ENCODE measurements at places on chromosomes 6 and 20.

- DNase-seq = no peak
Observed at GRCh38 chr6:117477988-117478852, 4.3 kb upstream of the DCBLD1 start.

GRCh38 chr20:55211481-55211880 is 736.1 kb downstream of the DOK5 start:
- DNase-seq = no peak

DNA sequence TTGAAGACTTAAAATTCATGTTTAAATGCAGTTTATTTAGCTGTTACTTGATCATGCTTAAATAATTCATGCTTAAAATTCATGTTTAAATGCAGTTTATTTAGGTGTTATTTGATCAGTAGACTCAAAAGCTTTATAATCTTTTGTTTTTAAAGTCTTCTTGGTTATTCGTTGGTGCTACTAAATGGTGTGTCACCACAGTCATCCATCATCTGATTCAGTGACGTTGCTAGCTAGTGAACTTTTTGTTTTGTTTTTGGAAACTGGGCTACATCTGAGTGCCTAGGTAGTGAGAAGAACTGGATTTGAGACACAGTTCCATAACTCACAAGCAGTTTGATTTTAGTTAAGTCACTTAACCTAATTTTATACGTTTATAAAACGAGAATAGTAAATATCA is 20.9 kb downstream of the SCAF8 start:
- DNase-seq = no peak

DNA sequence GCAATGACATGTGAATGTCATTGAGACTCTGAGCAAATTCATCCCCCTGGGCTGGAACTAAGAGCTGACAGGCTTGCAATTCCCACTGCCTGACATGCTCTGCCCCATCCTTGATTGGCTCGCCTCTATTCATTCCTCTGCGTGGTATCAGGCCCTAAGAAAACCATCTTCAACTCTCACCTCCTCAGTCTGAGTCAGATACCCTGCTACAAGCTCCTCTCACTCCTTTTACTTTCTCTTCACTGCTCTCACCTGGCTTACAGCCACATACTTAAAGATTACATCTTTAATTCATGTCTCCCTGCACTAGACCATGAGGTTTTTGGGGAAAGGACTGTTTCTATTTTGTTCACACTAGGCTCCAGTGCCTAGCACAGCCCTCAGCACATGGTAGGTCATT is 131.6 kb downstream of the KIF6 start:
- no peak for DNase-seq

GRCh38 chr6:31728767-31729514 is at the start of gene DDAH2:
Gene DDAH2, minus strand, starts transcription at chr6:31729299. Its CDS starts 138 bp downstream, at chr6:31729161.
- no peak for DNase-seq

DNA sequence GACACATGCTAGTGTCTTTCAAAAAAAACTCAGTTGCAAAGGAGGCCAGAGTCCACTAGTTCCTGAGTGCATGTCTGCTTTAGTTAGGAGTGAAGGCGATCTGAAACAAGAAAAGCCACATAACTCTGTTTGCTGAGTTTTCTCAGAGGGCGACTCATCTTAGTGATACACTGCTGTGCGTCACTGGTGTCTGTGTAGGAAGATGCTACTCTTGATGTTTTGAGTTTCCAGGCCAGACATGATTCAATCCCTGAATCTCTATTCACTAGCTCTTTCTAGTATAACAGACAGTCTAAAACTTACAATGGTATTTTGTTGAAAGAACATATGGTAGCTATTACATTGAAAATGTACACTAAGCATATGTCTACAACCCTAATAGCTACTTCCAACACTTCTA is 60.9 kb downstream of the GFRAL start:
- DNase-seq = no peak

DNA sequence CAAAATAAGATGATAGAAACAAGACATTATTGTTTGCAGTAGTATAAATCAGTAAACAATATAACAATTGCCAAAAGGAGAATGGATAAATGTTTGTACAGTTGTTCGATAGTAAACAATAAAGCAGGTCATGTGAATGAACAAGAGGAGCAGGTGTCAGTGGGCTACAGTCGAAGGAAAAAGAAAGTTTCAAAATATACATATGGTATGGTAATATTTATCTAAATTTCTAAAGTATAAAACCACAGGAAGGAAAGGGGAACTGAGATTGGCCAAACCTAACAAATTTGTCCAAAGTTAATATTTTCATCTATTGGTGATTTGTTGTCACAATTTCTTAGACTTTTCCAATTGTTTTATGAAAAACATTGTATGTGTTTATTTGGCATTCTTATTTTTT is 110.9 kb downstream of the SH3BGRL2 start:
- no peak for DNase-seq

GRCh38 chr6:136846046-136846445 is 23.7 kb downstream of the PEX7 start:
- DNase-seq = no peak

DNA sequence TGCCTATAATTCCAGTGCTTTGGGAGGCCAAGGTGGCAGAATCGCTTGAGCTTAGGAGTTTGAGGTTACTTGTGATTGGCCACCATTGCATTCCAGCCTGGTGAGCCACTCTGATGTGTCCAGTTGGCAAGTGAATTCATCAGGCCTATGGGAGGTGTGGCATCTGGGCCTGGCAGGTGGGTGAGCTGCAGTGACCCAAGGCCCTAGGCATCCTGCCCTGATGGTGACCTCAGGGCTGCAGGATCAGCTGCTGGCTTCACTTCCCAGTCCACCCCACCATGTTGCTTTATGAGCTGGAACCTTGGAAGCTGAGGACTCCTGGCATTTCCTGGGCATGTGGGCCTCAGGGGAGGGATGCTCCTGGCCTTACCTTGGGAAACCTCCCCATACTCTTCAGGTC is 20.5 kb downstream of the RSPH9 start:
- DNase-seq = no peak

DNA sequence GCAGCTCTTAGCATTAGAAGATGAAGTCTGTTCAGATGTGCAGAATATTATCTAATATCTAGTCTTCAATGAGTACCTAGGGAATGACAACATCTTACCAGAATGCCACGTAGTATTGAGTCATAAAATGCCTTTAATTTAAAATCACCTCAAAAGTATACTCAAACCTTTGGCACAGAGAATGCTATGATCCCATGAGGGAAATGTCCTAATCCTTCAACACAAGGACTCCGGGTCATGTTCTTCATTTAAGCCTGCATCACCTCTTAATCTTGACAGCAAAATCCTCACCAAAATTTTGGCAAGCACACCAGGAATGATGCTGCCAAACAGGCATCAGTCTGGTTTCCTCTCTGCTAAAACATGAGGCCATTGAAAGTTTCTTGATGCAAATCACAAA is 23.6 kb upstream of the MARCKS start:
- no peak for DNase-seq

DNA sequence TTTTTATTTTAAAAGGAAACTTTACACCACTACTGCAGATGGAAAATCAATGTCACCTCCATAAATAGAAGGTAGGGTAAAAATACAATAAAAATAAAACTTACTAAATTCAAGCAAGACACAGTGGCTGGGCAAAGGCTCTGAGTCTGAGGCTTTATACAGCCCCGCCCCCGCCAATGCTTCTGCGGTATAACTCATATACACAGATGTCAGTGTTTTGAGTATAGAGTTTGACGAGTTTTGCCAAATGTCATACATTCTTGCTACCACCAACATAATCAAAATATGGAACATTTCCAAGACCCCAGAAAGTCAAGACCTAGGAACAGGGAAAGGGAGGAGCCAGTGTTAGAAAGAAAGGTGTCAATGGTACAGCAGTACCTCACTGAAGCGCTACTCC is 12.8 kb downstream of the NFATC2 start:
- DNase-seq = no peak

DNA sequence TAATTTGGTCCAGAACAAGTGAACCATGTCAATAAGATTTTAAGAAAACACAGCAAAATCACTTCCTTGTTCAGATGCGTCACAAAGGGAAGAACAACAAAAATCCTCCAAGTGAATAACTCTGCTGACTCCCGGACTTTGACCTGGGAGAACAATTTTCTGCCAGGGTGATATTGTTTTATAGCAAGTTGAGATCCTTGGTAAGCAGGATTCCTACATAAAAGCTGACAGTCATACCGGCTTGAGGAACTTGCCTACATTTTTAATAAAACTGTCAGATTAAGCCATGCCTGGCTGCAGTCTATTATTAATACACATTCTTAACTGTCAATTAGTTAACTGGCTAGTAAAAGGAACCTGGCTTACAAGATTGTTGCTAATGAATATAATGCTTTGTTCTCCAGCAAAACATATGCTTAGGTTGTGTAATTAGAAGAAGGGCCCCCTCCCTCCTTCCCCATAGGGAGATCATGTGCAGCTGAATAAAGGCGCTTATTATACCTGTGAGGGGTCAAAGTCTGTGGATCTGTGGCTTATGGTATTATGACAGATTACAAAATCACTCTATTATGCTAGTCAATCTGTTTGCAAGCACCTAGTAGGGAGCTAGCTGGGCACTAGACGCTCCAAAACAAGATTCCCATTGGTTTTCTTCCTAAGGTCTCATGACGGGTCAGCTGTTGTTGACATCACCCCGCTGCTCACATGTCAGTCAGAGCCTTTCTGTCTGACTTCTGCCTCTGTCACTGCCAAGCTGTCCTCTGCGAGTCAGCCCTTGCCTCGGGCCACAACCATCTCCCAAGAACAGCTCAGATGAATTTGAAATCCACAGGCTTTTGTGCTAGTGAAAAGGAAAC is 44.6 kb upstream of the SEC63 start:
- DNase-seq = no peak

GRCh38 chr6:160217863-160218262 is 40.8 kb downstream of the SLC22A2 start:
- no peak for DNase-seq

DNA sequence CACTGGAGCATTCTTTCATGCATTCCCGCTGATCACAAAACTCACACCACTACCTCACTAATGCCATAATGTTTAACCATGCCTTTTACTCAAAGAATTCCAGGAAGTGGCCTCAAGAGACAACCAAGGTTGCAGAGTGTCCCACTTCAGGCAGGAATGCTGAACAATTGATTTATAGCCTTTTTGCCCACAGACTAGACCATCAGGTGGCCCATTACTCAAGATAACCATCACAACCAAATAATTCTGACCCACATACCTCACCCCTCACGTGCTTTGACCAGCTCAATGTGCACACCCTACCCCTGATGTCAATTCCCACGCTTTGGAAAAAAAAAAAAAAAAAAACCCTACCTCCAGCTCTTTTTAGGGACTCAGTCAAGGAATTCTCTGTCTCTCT is 220.6 kb upstream of the UFL1 start:
- DNase-seq = no peak

- DNase-seq = no peak
Observed at GRCh38 chr20:47749339-47749738, 35.9 kb downstream of the SULF2 start.

GRCh38 chr6:79335133-79335674 is 100.7 kb upstream of the HMGN3 start:
- DNase-seq = no peak

- DNase-seq = no peak
Observed at GRCh38 chr6:5567890-5568289, 306.6 kb downstream of the FARS2 start.

DNA sequence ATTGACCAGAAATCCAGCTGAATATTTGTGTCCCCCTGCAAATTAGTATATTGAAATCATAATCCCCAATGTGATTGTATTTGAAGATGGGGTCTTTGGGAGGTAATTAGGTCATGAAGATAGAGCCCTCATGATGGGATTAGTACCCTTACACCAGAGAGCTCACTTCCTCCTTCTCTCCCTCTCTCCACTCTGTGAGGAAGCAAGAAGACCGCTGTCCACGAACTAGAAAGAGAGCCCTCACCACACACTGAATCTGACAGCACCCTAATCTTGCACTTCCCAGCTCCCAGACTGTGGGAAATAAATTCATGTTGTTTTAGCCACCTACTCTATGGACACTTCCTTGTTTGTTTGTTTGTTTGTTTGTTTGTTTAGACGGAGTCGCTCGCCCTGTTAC is 11.9 kb upstream of the PLAGL1 start:
- no peak for DNase-seq

DNA sequence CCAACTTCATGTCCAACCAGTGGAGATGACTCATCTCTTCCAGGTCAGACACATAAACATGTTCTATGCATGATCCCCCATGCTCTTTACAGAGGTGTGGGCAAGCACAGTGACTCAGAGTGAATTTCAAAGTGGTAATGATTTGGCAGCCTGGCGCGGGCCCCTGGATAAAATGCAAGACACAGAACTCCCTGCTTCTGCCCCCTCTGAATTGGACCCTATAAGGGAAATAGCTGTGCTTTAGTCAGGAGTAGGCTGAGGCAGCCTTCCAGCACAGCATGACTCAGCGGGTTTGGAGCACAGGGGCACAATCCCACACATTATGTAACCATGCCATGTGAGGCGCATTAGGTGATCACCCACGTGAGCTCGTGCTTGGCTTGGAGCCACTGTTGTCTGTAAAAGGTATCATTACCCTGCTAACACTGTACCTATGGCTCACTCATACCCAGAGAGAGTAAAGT is 127.4 kb downstream of the C6orf118 start:
- DNase-seq = no peak

DNA sequence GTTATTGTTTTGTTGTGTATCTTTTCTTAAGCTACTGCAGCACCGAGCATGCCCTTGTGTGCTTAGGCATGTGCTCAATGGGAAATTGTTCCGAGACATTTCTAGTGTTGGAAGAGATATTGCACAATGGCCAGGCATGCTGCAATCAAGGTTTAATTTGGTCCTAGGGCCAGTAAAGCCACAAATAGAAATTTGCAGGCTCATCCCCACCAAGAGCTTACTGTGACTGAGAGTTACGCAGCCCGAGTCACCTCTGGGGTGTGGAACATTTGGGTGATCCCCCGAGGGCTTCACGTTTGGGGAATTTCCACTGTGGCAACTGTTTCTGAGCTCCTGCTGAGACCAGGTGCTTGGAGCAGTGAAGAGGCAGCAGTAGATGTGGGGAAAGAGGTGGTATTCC is 65.8 kb downstream of the ADTRP start:
- no peak for DNase-seq

GRCh38 chr6:19999319-20000191 is 162.4 kb downstream of the ID4 start:
- DNase-seq = no peak

DNA sequence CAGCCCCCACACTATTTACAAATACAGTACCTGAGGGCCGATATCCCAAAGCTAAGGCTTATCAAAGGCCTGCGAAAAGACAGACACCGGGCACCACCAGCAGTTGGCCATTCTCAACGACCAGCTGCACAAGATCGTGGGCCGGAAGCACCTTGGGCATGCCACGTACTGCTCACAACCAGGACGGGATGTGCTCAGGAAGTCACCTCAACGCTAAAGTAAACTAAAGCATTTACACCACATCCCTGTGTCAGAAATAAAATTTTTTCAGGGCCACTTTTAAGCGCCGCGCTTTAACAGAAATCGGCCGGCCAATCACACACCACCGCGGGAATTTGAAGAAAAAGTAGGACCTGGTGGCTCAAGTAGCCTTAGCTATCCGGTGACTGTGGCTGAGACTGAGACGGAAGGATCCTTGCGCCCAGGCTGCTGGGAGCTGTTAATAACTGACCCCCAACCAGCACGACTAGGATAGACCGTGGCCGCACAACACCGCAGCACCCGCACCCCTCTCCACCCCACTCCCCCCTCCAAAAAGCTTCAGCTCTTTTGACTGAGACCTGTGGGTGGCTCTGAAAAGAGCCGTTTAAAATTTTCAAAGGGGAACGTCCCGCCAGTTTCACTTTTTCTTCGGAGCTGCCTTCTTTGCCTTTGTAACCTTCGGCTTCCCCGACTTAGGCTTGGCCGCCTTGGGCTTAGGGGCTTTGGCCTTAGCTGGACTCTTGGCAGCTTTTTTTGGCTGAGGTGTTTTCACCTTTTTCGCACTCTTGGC is 131.2 kb upstream of the BTN3A2 start:
- DNase-seq = no peak

Measured in vagina (tissue), 2 donors.